RWPE1 (cell line): ENCODE measurements at places on chromosomes 7 and 10.

DNA sequence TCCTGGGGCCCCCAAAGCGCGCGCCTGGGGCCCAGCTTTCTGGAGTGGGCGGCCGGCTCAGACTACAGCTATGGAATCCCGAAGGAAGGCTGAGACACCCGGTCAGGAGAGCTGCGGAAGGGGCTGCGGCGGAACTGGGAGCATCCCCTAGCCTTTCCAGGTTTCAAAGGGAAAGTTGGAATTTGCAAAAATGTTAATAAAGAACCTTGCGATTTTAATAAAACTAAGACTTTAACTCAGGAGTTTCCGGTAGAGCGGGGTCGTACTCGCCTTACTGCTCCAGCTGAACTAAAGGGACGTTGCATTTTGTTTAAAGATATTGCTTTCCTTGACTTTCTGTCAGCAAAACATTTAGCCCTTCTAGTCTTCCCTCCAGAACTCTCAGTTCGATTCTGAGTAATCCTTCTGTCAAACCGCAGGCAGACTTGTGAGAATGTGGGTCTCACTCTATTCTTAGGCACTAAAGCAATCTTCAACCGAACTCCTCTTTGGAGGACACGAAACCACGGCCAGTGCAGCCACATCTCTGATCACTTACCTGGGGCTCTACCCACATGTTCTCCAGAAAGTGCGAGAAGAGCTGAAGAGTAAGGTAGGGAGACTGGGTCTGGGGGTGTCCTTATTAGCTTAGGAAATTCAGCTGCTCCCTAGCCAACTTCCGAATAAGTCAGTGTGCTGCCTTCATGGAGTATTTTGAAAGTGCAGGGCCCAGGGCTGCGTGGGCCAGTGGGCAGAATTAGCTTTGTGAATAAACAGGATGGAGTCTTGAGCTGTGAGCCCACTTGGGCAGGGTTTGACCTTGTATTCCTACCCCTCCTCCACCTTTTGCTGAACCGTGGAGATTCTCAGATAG is 1.9 kb downstream of the CYP26A1 start:
- DNase-seq = no peak

DNA sequence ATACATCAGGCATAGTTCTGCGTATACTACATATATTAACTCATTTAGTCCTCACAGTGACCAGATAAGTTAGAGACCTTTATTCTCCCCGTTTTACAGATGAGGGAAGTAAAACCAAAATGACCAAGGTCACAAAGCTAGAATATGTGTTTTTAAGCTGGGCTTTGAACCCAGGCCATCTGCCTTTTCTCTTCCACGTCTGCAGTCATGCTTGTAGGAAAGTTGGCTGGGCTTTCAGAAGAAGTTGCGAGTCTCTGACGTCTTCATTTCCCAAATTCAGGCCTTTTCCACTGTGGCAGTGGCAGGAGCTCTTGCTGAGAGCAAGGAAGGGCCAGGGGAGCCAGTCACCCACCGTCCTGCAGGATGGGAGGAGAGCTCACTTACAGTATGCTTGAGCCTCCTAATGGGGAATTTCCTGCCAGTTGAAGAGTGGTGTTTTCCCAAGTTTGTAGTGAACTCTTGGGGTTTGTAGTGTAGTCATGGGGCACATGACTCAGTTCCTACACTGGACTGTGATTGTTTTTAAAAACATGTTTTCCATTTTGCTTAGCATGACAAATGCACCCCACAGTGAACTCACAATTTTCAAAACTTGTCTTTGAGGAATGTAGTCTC is 34.2 kb downstream of the CYP17A1 start:
- no peak for DNase-seq

GRCh38 chr7:16630654-16631053 is 14.9 kb downstream of the ANKMY2 start:
- DNase-seq = no peak

GRCh38 chr7:91556956-91557650 is 292.9 kb downstream of the FZD1 start:
- DNase-seq = peak; percentile 56

DNA sequence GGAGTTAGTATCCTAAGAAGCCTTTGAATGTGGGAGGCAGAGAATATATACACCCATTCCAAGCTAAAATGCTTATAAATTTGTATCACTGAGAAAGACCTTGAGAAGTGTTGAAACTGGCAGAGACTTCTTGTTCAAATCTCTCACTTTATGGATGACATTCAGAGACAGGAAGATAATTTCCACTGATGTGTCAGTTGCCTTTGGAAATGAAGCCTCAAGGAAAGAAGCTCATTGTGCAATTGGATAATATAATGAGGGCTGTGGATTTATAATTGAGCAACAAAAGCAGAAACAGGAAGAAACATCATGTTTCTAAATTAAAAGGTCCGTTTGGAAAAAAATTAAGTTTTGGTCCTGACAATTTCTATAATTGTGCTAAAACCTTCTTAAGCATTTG is 789.9 kb upstream of the IGFBP3 start:
- no peak for DNase-seq

DNA sequence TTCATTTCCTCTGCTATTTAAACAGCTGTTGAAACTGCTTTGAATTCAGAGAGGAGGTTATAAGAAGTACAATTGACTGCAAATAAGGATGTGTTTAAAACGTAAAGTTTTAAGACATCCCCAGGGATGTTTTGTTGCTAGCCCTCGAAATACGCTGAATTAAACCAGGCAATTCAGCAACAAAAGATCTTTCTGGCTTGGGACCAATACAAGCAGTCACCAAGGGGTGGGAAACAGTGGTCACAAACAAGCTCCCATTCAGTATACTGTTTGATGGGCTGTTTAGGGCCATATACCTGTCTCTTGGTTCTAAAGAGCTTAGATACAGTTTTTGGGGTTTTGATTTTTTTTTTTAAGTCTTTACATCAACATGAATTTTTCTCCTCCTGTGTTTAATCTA is 446.3 kb upstream of the POT1 start:
- DNase-seq = no peak

DNA sequence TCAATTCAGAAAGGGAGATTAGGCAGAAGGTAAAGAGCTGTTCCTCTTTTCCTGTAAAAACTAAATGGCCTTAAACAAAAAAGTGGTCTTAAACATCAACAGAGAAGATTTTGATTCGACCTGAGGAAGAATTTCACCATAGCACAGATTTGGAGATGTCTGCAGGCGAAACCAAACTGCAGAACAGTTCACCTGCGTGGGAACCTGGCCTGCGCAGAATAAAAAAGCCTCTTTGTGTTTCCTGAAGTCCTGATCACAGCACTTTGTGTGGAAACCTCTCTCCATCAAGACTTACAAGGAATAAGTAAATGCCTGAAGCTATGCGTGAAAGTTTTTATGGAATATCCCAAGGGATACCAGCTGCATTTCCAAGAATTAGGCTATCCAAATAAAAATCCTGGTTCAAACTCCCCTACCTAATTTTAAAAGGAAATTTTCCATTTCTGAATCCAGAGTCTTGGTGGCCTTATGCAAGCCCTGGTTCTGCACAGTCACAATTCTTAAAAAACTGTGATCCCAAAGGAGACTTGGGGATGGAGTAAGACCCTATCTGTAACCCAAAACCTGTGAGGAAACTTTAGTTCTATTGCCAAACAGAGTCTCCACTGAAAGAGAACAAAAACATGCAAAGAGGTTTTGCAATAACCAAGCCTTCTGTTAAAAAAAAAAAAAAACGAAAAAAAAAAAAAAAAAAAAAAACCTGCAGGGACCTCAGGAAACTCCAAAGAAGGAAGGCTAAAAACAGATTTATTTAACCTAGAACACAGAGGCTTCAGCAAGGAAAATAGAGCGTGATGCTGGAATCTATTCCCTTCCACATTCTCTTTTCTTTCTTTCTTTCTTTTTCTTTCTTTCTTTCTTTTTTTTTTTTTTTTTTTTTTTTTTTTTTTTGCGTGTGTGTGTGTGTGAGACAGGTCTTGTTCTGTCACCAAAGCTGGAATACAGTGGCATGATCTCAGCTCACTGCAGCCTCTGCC is 10.4 kb downstream of the CALML3 start:
- no peak for DNase-seq

- no peak for DNase-seq
These were observed 647 bp downstream of the PLAU start for GRCh38 chr10:73911553-73912004.

GRCh38 chr10:133068111-133069032 is 19.4 kb upstream of the ADGRA1 start:
- no peak for DNase-seq

- no peak for DNase-seq
These were observed 77.1 kb downstream of the BMPER start for GRCh38 chr7:33982425-33982786.

- no peak for DNase-seq
These were observed 75.2 kb downstream of the ZNF22 start for GRCh38 chr10:45075826-45076380.

DNA sequence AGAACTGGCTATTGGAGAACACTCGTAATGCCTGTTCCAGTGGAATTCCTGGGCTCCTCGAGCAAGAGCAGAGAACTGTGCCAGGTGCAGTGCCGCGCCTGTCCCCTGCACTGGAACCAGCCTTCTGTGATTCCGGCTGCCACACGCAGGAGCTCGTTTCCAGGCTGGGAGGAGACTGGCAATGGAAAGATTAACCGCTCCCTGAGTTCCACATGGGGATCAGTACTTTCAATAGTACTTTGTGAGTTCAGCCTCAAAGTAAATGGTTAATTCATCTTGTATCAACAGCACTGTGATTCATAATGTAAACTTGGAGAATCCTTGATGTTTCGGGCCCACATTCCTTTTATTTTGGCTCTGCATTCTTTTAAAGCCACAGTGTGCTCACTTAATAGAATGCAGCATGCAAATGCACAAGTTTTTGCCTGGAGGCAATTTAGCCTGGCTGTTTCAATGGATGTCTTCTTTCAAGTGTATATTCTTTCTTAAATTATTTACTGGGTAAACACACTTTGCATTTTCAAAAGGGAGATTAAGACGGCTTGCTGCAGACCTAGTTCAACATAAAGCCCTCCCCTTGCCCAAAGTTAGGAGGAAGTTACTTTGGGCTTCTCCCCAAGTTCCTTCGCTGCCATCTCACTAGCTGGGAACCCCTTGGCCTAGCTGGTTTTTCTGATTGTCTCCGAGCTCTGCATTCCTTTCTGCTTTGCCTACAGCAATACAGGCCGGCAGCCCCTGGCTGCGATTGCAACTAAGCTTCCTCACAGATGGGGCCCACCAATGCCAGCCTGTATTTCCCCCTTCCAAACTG is 138.1 kb upstream of the TCF7L2 start:
- peak; percentile 96 for DNase-seq

DNA sequence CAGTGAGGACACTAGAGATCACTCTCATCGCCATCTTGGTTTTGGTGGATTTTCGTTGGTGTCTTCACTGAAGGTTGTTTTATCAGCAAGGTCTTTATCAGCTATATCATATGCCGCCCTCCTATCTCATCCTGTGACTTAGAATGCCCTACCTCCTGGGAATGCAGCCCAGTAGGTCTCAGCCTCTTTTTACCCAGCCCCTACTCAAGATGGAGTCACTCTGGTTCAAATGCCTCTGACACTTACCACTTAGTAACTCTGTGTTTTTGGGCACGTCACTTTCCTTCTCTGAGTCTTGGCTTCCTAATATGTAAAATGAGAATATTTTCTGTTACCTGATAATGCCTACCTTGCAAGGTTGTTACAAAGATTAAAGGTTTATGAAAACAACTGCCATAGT is 37.7 kb downstream of the AGK start:
- no peak for DNase-seq

DNA sequence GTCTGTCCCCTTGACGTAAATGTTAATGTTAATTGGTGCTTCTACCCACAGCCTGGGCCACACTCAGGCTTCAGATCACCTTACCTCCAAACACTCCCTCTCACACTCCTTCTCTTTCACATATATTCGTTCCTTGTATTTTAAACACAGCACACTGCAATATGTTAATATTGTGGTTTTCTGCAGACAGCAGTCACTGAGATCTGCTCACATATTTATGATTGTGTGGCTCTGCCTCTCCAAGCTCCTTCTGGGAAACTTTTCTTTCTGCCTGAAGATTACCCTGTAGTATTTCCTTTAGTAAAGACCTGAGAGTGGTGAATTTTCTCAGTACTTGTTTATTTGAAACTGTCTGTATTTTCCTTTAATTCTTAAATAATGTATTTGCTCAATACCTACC is 104.7 kb downstream of the VWC2 start:
- DNase-seq = no peak
